ENCODE measurements at places on chromosomes 5 and 9. TPM values are rescaled to one million over a fixed set of nuclear protein-coding genes. Genes with fewer than 3 reads are reported as not detected.
A peak's percentile ranks its signal among the peaks of the same experiment; 100 is the strongest.

The MACROH2A1 gene
- 139 TPM for polyA plus RNA-seq

The PTPDC1 gene
- 4.8 TPM for polyA plus RNA-seq

The CORO2A gene
- 1.9 TPM for polyA plus RNA-seq

The HTR4 gene
- 0.23 TPM for polyA plus RNA-seq

The SOHLH1 gene
- polyA plus RNA-seq = not detected

The FRMD3 gene
- 4.2 TPM for polyA plus RNA-seq

DNA sequence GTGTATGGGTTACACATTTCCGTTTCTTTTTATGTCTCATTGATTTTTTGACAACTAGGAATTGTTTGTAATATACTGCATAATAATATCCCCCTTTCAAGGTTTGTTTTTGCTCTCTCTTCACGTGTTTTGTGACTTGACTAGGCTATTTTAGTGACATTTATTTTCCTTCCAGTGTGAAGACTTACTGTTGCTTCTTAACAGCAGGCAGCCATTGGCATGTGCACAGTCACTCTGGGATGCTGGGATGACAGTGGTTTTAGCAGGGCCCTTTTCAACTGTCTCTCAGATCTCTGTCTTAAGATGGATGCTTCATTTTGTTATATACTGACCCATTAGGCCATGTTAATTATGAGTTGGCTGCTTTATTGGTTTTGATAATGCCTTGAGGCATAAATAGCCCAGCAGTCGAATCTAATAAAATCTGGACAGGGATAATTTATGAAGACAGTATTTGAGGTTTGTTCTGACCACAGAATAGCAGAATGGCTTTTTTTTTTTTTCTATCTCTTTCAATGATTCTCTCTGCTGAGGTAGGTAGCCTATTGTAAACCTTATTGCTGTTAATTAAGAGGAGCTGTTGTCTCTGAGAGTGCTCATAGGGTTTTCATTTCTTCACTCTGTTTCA lies 536.0 kb downstream of the GABRG2 start:
- H3K4me1 ChIP-seq = no peaks in the 10 kb centered on the region
- no peaks in the 10 kb centered on the region for H3K36me3 ChIP-seq
- DNase-seq = no peak

- H3K4me1 ChIP-seq = no peaks in the 10 kb centered on the region
- H3K4me3 ChIP-seq = no peak overlapping the region
- H3K27me3 ChIP-seq = no peaks in the 10 kb centered on the region
- H3K27ac ChIP-seq = no peak overlapping the region
Measured at GRCh38 chr9:79877943-79878602, 306.3 kb downstream of the TLE4 start.

DNA sequence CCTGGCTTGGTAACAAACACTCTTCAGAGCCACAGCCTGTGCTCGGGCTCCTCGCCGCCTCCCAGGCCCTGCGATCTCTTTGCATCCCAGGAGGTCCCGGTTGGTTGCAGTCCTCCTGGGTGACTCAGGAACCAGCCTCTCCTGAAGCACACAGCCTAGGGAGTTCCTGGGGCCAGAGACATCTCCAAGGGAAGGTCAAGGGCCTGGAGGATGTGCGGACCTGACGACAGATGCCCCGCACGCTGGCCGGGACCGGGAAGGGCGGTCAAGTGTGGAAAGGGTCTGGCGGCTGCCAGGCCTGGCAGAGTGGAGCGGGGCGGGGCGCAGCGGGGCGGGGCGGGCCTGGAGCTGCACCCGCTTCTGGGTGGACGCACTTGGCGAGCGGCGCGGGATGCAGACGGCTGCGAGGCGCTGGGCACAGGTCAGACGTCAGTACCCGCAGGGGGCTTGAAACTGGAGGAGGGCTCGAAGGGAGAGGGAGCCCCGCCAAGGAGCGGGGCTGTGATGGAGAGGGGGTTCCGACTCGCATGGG lies 45.0 kb upstream of the PRSS3 start:
- no peaks in the 10 kb centered on the region for H3K27me3 ChIP-seq
- H3K36me3 ChIP-seq = no peaks in the 10 kb centered on the region
- H3K27ac ChIP-seq = no peak overlapping the region
- no peak for DNase-seq
- H3K4me1 ChIP-seq = peaks cover 2% of the 10 kb centered on the region

DNA sequence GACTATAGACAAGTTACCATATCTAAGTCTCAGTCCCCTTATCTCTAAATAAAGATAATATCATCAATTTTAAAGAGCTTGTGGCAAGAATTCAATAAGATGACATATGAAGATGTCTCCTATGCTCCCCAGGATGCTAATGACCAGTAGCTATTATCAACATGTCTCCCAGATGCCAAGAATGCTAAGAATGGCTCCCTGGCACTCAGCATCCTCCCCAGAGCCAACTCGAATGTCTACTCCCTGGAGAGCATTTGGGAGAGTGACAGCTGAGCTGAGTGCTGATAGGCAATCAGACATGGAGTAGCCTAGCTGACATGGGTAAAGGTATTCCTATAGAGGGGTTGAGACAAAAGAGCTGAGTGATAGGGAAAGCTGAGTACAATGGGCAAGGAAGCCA lies 15.9 kb downstream of the P4HA2 start:
- no peak overlapping the region for H3K4me3 ChIP-seq
- H3K27me3 ChIP-seq = no peaks in the 10 kb centered on the region
- no peak overlapping the region for H3K27ac ChIP-seq
- DNase-seq = no peak
- H3K36me3 ChIP-seq = no peaks in the 10 kb centered on the region

- no peaks in the 10 kb centered on the region for H3K27me3 ChIP-seq
- DNase-seq = no peak
- no peaks in the 10 kb centered on the region for H3K36me3 ChIP-seq
- H3K4me3 ChIP-seq = no peak overlapping the region
- H3K4me1 ChIP-seq = no peaks in the 10 kb centered on the region
Measured at GRCh38 chr5:9789777-9790176, 159.6 kb upstream of the TAS2R1 start.

DNA sequence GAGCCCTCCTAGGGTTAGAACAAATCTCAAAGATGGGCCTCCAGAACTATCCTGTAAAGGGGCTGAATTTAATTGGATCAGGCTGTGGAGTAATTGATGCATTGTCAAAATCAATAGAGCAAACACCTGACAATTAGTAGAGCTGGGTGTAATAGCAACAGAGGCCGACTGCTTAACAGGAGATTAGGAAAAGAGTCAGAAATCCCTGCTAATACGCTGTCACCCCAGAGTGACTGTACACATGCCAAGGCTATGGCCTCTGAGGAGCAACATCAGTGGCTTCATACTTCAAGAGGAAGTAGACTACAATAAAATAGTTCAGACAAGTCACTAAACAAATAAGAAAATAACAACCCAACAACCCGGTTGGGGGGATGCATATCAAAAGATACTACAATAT lies 18.7 kb upstream of the GRPEL2 start:
- no peaks in the 10 kb centered on the region for H3K36me3 ChIP-seq
- H3K4me1 ChIP-seq = no peaks in the 10 kb centered on the region
- no peak overlapping the region for H3K4me3 ChIP-seq
- H3K27ac ChIP-seq = no peak overlapping the region
- no peak for DNase-seq
- no peaks in the 10 kb centered on the region for H3K27me3 ChIP-seq

DNA sequence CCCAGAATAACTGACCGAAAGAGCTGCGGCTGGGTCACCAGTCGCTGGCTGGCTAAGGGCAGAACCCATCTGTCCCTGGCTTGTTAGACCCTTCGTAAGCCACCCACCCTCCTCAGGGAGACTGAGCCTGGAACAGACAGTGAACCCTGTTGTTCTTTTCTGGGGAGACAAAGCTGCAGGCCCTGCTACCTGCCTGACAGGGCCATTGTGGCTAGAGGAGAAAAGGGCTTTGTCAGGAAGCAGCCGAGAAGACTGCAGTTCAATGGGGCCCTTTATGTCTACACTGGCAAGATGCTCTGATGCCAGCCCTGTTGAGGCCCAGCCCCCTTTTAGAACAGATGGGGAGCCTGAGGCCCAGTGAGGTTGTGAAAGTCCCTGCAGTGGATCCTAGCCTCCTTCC lies 3.7 kb upstream of the NIPAL4 start:
- no peaks in the 10 kb centered on the region for H3K27me3 ChIP-seq
- no peaks in the 10 kb centered on the region for H3K36me3 ChIP-seq
- DNase-seq = no peak
- peaks cover 3% of the 10 kb centered on the region for H3K4me1 ChIP-seq
- no peak overlapping the region for H3K27ac ChIP-seq

DNA sequence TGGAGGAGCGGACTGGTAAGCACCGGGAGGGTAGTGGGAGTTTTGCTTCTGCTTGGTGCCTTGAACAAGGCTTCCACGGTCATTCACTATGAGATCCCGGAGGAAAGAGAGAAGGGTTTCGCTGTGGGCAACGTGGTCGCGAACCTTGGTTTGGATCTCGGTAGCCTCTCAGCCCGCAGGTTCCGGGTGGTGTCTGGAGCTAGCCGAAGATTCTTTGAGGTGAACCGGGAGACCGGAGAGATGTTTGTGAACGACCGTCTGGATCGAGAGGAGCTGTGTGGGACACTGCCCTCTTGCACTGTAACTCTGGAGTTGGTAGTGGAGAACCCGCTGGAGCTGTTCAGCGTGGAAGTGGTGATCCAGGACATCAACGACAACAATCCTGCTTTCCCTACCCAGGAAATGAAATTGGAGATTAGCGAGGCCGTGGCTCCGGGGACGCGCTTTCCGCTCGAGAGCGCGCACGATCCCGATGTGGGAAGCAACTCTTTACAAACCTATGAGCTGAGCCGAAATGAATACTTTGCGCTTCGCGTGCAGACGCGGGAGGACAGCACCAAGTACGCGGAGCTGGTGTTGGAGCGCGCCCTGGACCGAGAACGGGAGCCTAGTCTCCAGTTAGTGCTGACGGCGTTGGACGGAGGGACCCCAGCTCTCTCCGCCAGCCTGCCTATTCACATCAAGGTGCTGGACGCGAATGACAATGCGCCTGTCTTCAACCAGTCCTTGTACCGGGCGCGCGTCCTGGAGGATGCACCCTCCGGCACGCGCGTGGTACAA lies 556 bp downstream of the PCDHGC3 start:
- peak; percentile 76 for DNase-seq
- peaks cover 17% of the 10 kb centered on the region for H3K4me1 ChIP-seq
- peak overlapping the region; percentile 26 for H3K27ac ChIP-seq
- H3K4me3 ChIP-seq = peak overlapping the region; percentile 59
- no peaks in the 10 kb centered on the region for H3K36me3 ChIP-seq
- no peaks in the 10 kb centered on the region for H3K27me3 ChIP-seq

DNA sequence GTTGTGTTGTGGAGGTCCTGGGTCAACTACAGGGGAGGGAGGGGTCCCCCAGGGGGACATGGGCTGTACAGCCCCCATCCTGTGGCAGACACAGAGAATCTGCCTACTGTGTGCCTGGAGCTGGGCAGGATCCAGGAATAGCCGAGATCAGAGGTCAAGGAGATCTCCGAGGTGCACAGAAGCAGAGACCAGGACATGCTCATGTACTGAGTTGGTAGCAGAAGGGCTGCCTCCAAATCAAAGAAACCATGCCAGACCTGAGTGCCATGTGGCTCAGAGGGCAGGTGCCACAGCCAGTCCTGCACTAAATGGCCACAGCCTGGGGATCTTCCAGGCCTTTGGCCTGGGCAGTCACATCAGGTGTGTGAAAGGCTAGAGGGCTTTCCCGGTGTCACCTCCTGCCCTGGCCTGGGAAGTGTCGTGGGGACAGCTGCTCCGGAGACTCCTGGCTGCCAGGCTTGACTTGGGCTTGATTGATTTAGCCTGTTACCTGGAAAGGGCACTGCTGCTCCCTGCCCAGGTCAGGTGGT lies 27.8 kb downstream of the GSN start:
- DNase-seq = no peak
- no peaks in the 10 kb centered on the region for H3K36me3 ChIP-seq
- H3K4me3 ChIP-seq = no peak overlapping the region
- no peaks in the 10 kb centered on the region for H3K27me3 ChIP-seq
- peaks cover 34% of the 10 kb centered on the region for H3K4me1 ChIP-seq

DNA sequence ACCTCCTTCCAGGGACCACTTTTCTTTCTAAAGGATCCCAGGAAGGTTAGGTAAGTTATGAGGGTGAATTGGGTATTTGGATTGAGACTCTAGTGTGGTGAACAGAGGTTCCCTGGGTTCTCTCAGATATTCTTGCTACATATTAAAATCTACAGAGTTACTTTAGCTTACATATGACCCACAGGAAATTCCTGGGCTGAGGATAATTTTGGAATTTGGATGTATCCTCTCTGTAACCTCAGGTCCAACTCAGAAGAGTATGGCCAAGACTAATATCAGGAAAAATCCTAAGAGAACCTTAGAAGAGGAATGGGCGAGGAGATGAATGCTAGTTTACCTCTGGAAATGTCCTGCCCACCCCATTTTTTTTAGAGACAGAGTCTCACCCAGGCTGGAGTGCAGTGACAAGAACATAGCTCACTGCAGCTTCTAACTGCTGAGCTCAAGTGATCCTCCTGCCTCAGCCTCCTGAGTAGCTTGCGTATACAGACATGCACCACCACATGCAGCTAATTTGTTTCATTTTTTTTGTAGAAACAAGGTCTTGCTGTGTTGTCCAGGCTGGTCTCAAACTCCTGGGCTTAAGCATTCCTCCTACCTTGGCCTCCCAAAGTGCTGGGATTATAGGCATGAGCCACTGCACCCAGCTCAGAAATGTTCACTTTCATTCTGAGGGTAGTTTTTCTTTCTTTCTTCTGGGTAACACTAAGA lies 196.4 kb downstream of the ARHGEF28 start:
- H3K4me3 ChIP-seq = no peak overlapping the region
- H3K36me3 ChIP-seq = no peaks in the 10 kb centered on the region
- H3K27me3 ChIP-seq = no peaks in the 10 kb centered on the region
- DNase-seq = no peak
- H3K4me1 ChIP-seq = peaks cover 19% of the 10 kb centered on the region
- peak overlapping the region; percentile 6 for H3K27ac ChIP-seq

- no peak for DNase-seq
- no peak overlapping the region for H3K4me3 ChIP-seq
- H3K27me3 ChIP-seq = no peaks in the 10 kb centered on the region
- no peaks in the 10 kb centered on the region for H3K36me3 ChIP-seq
Measured at GRCh38 chr5:143771189-143771588, 40.8 kb upstream of the HMHB1 start.

GRCh38 chr5:113846941-113847340 lies 333.4 kb downstream of the YTHDC2 start:
- H3K27ac ChIP-seq = no peak overlapping the region
- no peak overlapping the region for H3K4me3 ChIP-seq
- DNase-seq = no peak
- H3K27me3 ChIP-seq = no peaks in the 10 kb centered on the region
- H3K36me3 ChIP-seq = no peaks in the 10 kb centered on the region

DNA sequence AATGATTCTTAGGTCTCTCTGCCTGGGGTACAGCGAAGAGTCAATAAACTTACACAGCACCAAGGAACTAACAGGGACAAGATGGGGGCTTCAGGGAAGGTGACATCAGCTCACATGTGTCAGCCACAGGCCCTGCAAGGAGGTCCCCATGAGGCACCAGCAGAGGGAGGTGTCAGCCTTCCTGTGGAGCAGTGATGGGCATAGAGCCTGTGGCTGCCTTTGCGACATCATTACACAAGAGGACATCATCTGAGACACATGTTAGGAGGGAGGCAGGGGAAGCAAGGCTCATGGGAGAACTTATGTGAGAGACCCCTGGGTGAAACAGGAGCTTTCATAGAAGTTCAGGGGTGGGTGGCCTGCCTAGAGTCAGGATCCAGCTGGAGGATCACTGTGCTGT lies 389.6 kb downstream of the SEMA5A start:
- DNase-seq = no peak
- H3K4me3 ChIP-seq = no peak overlapping the region
- H3K27me3 ChIP-seq = no peaks in the 10 kb centered on the region
- H3K36me3 ChIP-seq = no peaks in the 10 kb centered on the region
- H3K27ac ChIP-seq = no peak overlapping the region
- peaks cover 4% of the 10 kb centered on the region for H3K4me1 ChIP-seq

GRCh38 chr9:100521282-100521681 lies 48.3 kb downstream of the TMEFF1 start:
- no peak for DNase-seq
- H3K4me3 ChIP-seq = no peak overlapping the region
- no peak overlapping the region for H3K27ac ChIP-seq
- H3K36me3 ChIP-seq = no peaks in the 10 kb centered on the region

Measured in ovary (tissue), 10 donors.